ENCODE measurements at places on chromosomes 2 and 18.

DNA sequence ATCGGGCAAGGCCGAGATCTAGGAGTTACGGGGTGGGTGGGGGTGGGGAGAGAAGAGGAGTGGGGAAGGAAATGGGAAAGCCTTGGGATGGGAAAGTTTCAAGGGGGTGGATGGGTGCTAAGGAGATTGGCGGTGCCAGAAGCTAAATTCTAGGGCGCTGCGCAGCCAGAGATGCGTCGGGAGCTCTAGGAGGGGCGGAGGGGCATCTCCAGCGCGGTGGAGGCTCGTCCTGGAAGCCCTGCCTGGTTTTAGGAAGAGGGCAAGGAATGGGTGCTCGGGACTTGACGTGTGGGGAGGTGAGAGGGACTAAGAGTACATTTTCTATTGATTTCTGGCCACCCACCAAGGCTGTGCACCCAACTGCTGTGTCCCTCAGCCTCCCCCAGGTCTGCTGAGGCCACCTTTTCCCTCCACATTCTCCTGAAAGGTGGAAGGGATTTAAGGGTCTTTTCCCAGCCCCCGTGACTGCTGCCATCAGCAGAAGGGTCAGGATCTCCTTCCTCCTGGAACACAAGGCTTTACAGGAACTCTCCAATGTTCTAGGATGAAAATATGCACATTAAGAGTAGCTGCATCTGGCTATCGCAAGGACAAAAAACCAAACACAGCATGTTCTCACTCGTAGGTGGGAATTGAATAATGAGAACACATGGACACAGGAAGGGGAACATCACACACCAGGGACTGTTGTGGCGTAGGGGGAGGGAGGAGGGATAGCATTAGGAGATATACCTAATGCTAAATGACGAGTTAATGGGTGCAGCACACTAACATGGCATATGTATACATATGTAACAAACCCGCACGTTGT, 1.4 kb downstream of the C2orf72 start:
- no peak for DNase-seq

DNA sequence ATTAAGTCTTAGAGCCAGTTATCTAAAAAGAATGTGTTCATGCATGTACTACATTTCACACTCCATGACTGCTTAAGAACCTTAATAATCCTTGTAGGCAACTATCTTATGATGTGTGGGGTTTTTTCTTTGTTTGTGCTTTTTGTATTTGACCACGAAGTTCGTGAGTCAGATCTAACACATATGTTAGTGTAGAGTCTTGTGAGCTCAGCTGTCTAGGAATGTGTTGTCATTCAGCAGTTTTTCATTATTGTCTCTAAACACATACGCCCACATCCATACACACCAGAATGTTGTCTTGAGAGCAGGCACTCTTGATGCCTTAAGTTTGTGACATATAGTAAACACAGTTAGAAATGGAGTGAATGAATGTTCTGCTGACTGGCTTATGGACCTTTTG, 38.4 kb downstream of the CAB39 start:
- DNase-seq = no peak

DNA sequence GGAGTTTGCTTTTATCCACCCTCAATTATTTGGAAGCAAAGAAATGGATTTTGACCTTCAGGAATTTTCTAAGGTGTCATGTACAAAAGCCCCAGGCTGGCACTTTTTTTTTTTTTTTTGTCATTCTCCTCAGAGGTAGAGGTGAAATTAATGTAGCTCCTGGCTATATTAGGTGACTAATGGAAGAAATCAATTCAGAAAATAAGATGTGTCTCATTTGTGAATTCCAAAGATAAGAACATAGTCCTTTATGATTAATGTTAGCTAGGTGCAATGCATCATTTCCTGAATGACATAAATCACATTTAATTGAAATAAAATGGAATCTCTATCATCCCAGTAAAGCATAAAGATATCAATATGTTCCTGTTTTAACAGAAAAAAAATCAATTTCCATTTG, 477.6 kb downstream of the FBXO15 start:
- DNase-seq = no peak

DNA sequence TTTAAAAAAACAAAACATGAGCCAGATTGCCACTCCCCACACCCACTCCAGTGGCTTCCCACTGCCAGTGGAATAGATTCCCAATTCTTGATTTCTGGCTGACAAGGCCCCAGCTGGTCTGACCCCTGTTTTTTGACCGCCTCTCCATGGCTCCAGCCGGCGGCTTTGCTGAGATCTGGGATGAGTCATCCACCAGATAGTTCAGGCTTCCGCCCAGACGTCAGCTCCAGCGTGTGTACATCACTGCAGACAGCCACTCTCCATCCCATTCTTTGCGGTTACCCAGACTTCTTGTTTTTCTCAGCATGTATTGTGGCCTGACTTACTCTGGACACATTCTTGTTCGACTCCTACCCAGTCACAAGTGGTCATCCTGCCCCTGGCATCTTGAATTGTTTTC, 227.9 kb downstream of the GBX2 start:
- no peak for DNase-seq

- no peak for DNase-seq
Observed at GRCh38 chr2:95376311-95377215, 25.9 kb upstream of the FAHD2A start.

- no peak for DNase-seq
Observed at GRCh38 chr2:205617905-205618304, 64.4 kb upstream of the NRP2 start.

- DNase-seq = peak; percentile 44
Observed at GRCh38 chr18:79197531-79197930, 128.3 kb downstream of the ATP9B start.

- no peak for DNase-seq
Observed at GRCh38 chr18:11981543-11982366, 448 bp downstream of the IMPA2 start.

GRCh38 chr18:26159353-26159752, 25.7 kb downstream of the PSMA8 start:
- DNase-seq = no peak

GRCh38 chr2:176123411-176124109, 1.0 kb downstream of the HOXD9 start:
- no peak for DNase-seq

Measured in NCI-H1930 (cell line).